NCI-H524 treated with DMSO at 0.1 percent for 48 hours (cell line): ENCODE measurements at places on chromosomes 6 and 20.

GRCh38 chr6:111846492-111847409 is 26.5 kb downstream of the FYN start:
- DNase-seq = no peak

GRCh38 chr6:77363702-77364101 is 99.6 kb downstream of the HTR1B start:
- no peak for DNase-seq

DNA sequence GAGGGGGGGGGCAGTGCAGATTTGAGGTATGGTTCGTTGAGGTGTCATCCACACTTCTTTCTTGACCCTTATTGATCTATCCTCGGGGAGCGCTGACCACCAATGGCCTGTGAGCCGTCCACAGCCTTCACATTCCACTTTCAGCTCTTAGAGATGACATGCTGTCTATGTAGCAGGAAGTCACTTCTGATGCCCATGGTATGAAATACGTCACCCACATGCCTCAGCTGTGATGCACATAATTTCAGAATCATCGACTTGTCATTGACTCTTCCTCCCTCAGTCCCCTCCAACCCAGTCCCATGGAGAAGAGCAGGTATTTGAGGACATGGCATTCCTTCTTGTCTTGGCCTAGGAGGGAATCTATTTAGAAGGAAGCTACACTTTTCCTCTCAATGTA is 4.7 kb upstream of the ADGRF5 start:
- DNase-seq = no peak

DNA sequence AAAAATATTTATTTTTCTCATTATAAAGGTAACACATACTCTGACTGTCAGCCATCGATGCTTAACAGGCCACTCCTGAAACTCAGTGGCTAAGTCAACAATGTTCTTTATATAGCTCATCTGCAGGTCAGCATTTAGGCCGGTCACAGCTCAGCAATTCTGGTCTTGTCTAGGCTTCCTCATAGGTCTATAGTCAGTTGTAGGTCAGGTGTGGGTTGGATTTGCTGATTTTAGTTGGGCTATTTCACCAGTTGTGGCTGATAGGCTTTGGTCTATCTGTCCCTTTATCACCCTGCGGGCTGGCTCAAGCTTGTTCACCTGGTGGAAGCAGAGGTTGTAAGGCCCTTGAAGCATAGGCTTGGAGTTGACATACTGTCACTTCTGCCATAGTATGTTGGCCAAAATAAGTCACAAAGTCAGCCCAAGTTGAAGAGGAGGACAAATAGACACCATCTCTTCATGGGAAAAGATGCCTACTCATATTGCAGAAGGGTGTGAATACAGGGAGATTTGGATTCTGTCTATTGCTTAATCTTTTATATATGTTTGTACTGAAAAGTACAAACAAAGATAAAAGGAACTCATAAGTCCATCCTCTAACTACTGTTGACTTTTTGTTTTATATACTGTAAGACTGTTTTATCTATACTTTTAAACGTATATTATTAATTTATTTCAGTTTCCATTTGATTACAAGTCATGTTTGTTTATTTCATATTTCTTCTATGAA is 75.0 kb downstream of the BCKDHB start:
- DNase-seq = no peak

DNA sequence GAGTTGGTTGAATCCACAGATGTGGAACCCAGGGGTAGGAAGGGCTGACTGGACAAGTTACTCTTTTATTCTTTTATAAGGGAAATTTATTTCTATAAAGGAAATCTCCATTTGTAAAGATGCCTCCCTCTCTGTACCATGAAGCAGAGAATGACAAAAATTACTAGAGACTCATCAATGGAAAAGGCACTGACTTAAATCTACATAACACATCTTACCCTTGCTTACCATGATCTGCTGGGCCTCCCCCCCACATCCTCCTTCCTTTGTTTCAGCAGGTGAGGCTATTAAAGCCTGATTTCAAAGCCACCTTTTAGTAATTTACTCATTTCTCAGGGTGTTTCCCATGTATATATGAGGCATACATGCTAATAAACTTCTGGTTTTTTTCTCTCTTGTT is 130.2 kb upstream of the HDDC2 start:
- no peak for DNase-seq
